ENCODE measurements at places on chromosomes 6 and 20. TPM values are rescaled to one million over a fixed set of nuclear protein-coding genes. Genes with fewer than 3 reads are reported as not detected.

C6orf15 gene
- not detected for total RNA-seq

CPNE5 gene
- total RNA-seq, result 14.2 TPM

BANF2 gene
- total RNA-seq, result not detected

GTSF1L gene
- total RNA-seq, result not detected

TP53TG5 gene
- total RNA-seq, result 0.12 TPM

GPR63 gene
- 3.2 TPM for total RNA-seq

FAM50B gene
- total RNA-seq, result 12.7 TPM

SLC22A1 gene
- total RNA-seq, result 1.3 TPM

LGSN gene
- total RNA-seq, result 0.41 TPM

MED20 gene
- total RNA-seq, result 27.2 TPM

GDAP1L1 gene
- not detected for total RNA-seq

SULF2 gene
- total RNA-seq, result 72.6 TPM

BPIFB1 gene
- total RNA-seq, result not detected

KHDC1L gene
- not detected for total RNA-seq

LAMA2 gene
- total RNA-seq, result 90.8 TPM

SIRPD gene
- 0.12 TPM for total RNA-seq

TNNC2 gene
- 555 TPM for total RNA-seq

ATP9A gene
- 59.3 TPM for total RNA-seq

CBLN4 gene
- 3.2 TPM for total RNA-seq

PRICKLE4 gene
- 3.2 TPM for total RNA-seq

SFT2D1 gene
- 34.7 TPM for total RNA-seq

DOP1A gene
- 55.6 TPM for total RNA-seq

MAP1LC3A gene
- total RNA-seq, result 42.6 TPM

DAAM2 gene
- total RNA-seq, result 35.6 TPM

BMP5 gene
- total RNA-seq, result 4.9 TPM

C20orf204 gene
- total RNA-seq, result 3.6 TPM

PGC gene
- total RNA-seq, result 0.18 TPM

RBPJL gene
- not detected for total RNA-seq

MYB gene
- total RNA-seq, result 4.4 TPM

ABHD16B gene
- not detected for total RNA-seq

KIF6 gene
- total RNA-seq, result 2.2 TPM

TCP11 gene
- total RNA-seq, result 1.5 TPM

FOXF2 gene
- total RNA-seq, result 0.18 TPM

ZNF451 gene
- 82.0 TPM for total RNA-seq

MRPS18A gene
- 54.2 TPM for total RNA-seq

PPP1R18 gene
- total RNA-seq, result 30.1 TPM

CFB gene
- total RNA-seq, result 9.9 TPM

MYBL2 gene
- 5.8 TPM for total RNA-seq

Data from metanephros (tissue), 2 donors.